ENCODE measurements at places on chromosomes 1 and 21.
A peak's percentile ranks its signal among the peaks of the same experiment; 100 is the strongest.

DNA sequence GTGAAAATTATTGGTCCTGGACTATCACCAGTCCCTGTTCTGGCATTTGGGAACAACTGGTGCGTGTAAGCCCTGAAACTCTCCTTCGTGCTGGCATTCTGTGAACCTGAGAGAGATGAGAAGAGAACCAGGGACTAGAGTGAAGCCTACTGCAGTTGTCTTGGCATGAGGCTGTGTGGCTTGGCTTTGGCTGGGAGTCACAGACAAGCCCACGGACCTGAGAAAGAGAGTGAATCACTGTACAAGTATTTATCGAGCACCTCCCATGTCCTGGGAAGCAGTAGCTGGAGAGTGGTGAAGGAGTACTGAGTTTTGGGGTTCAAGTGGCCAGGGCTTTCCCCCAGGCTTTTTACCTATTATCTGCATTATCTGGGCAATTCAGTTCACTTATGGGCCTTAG, 63.3 kb downstream of the FGGY start:
- no peak for DNase-seq

DNA sequence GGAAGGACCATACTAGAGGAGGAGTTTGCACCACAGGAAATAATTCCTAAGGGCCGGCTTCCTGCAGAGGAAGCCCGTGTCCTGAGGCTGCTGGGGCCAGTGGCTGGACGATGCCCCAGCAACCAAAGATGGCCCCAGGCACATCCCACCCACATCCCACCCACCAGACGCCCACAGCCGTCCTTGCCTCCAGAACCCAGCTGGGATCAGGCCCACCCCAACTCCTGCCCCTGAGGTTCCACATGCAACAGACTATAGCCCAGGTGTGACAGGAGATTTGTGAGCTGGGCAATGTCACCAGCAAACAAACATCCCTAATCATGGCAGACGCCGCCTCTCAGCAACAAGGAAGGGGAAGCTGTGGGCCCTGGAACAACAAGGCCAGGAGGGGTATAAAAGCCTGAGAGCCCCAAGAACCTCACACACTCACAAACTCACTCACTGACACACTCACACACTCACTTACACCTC, at the start of gene KRTAP10-9:
KRTAP10-9 (plus strand) TSS at position 421 of the 471 bp plus-strand sequence. CDS start 79 bp downstream, outside the sequence.
- no peak for DNase-seq

GRCh38 chr1:160093624-160094290, 4.7 kb downstream of the IGSF8 start:
- DNase-seq: no peak

- DNase-seq: no peak
Measured at GRCh38 chr1:56472860-56473259, 106.5 kb downstream of the PLPP3 start.

DNA sequence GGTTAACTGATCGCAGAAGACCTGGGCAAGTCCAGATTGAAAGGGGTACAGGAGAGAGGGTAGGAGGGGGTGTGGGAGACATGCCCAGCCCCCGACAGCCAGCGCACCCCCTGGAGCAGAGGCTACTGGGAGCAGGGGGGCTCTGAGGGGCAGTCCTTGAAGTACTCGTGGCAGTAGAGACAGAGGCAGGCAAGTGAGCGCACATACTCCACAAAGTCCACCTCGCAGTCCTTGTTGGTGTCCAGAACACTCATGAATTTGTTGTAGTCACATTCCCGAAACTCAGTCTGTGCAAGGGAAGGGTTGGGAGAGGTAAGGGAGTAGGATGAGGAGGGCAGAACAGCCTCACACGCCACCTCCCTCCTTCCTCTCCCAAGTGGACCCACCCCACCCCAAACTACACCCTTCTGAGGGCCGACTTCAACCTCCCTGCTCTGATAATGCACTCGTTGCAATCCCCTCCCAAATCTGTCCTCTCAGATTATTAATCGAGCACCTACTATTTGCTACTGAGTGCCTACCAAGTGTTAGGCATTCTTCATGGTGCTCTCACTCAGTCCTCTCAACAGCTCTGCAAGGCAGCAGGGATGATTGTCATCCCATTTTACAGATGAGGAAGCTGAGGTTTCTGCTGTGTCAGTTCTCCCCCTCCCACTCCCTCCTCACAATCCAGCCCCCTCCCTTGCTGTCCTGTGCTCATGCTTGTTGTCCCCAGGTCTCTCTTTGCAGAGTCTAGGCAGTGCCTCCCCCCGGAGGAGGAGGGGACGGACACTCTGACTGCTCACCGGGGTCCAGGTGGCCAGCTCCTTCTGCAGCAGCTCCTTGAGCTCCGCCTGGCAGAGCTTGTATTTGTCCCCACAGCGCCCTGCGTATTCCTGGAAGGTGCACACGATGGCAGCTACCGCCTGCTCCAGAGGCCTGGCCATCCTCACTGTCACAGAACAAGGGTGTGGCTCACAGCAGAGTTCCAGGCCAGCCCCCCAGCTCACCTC, 1.2 kb downstream of the S100A3 start:
- no peak for DNase-seq

DNA sequence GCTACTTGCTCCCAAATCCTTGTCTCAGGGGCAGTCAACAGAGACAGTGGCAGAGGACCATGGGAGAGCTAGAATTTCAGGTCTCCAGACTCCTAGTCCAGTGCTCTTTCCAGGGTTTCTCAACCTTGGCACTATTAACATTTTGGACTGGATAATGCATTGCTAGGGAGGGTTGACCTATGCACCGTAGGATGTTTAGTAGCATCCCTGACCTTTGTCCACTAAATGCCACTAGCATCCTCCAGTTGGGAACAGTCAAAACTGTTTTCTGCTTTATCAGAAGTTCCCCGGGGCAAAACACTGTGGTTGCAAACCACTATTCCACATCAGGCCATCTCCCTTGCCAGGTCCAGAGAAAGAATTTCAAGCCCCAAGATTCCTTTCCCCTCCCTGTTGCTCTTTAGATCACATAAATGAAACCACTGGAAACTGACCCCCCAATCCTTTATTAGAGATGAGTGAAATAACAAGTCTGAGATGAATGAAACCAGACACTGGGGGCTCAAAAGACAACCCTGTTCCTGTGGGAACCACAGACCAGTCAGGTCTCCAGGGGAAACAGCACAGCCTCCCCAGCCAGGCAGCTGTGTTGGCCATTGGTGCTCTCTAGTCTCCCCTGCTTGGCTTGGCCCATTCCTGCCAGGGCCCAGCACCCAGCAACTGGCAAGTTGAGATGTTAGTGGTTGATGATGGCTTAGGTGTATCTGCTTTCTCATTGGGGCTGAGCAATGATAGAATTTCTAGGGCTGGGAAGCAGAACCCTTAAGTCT, 3.8 kb upstream of the TCEA3 start:
- DNase-seq: no peak

GRCh38 chr1:234970731-234971476, 157.7 kb downstream of the TOMM20 start:
- peak; percentile 26 for DNase-seq

DNA sequence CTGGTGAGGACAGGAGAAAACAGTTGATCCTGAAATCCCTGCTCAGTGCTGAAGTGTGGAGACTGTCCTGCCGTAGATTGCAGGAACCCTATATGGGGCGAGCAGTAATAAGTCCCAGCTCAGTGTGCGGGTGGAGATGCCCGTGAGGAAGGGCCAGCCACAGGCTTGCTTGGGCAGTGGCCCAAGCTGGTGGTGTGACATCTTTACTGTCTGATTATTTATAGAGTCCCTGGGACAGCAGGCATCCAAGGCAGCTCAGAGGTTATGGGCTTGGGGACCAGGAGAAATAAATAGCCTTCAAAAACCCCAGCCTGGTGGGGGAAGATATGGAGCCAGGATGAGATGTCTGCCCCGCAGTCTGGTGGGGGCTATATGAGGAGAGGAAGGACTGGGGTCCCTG, 170.7 kb upstream of the POU3F1 start:
- no peak for DNase-seq

DNA sequence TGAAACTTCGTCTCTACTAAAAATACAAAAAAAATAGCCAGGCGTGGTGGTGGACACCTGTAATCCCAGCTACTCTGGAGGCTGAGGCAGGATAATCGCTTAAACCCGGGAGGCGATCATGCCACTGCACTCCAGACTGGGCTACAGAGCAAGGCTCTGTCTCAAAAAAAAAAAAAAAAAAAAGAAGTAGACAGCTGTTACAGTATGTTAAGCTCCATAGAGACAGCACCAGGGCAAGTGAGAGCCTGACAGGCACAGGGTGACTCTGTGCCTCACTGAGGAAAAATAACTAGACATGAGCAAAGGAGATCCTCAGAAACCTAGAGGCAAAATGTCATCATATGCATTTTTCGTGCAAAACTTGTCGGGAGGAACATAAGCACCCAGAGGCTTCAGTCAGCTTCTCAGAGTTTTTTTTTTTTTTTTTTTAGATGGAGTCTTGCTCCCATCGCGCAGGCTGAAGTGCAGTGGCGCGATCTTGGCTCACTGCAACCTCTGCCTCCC, 9.0 kb upstream of the PRDX1 start:
- no peak for DNase-seq

DNA sequence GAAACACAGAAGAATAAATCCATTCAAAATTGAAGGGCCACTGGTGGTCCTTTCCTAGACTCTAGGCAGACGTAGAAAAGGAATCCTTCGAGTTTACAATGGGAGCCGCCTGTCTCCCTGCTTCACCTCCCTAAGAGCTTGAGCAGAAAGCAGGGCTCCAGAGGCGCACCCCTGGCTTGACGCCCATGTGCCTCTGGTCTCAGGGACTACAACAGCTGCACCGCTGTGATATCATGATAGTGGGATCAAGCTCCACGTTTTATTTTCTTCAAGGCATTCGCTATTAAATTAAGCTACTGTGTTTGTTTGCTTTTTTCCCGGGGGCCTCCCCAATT, 403 bp upstream of the C1orf122 start:
- DNase-seq: no peak

- peak; percentile 1 for DNase-seq
Measured at GRCh38 chr1:41955461-41956159, 36.9 kb upstream of the HIVEP3 start.

DNA sequence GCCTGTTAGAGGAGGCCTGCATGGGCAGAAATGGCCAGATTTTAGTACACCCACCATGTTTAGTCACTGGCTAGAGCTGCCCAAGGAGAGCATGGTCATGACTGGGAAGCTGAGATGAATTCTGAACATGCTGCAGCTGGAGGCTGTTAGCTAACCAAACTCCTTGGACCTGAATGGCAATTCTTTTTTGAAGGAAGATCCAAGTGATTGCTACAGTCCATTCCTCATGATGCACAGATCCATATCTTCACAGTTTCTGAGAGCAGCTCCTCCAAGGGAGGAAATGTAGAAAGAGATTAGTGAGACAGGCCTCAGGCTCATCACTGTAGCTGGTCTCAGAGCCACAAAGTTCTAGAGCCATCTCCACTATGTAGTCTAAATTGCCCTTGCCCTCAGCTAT, 11.1 kb downstream of the ZFYVE9 start:
- DNase-seq: no peak

DNA sequence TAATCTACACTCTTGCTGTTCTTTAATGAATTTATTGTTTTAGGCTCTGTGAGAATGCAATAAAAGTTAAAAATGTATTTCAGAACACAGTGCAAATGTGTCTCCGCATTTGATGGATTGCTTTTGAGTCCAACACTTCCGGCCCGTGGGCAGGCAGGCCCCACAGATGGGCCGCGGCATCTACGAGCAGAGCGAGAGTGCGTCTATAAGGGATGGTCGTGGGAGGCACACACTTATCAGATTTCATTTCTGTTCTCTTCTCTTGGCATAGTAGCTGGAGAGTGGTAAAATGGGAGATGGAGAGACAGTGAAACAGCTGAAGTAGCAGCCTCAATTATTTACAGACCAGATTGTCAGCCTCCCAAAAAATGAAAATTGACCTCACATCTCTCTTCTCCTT, 134.2 kb downstream of the NAV1 start:
- no peak for DNase-seq

GRCh38 chr1:93021539-93022134, 57.4 kb upstream of the MTF2 start:
- DNase-seq: peak; percentile 69

GRCh38 chr1:196501760-196502428, 106.3 kb downstream of the KCNT2 start:
- DNase-seq: no peak

- DNase-seq: no peak
Measured at GRCh38 chr1:219081943-219082925, 91.4 kb upstream of the LYPLAL1 start.

GRCh38 chr1:235919833-235920441, 53.2 kb upstream of the LYST start:
- DNase-seq: no peak

DNA sequence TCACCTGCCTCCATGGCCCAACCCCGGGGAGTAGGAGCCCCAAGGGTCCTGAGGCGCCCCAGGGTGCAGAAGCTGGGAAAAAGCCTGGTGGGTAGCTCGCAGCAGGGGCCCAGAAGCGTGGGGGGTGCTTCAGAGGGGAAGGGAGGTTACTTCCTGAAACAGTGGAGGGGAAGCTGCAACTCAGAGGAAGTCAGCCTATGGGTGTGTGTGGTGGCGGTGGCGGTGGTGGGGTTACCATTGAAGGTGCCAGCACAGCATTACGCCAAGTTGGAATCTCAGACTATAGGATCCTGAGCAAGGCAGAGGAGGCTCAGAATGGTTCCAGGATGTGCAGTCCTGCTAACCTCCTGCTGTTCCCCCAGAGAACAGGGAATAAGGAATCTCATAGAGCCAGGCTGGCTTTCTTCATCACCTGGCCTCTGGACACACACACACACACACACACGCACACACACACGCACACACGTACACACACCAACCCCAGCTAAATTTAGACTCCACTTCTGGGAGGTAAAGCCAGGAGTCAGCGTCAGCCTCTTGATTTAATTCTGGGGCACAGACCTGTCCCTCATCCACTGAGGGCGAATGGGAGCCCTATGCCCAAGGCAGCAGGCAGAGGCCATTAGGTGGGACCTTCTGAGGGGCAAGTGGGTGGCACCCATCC, 1.3 kb downstream of the DENND4B start:
- peak; percentile 88 for DNase-seq

DNA sequence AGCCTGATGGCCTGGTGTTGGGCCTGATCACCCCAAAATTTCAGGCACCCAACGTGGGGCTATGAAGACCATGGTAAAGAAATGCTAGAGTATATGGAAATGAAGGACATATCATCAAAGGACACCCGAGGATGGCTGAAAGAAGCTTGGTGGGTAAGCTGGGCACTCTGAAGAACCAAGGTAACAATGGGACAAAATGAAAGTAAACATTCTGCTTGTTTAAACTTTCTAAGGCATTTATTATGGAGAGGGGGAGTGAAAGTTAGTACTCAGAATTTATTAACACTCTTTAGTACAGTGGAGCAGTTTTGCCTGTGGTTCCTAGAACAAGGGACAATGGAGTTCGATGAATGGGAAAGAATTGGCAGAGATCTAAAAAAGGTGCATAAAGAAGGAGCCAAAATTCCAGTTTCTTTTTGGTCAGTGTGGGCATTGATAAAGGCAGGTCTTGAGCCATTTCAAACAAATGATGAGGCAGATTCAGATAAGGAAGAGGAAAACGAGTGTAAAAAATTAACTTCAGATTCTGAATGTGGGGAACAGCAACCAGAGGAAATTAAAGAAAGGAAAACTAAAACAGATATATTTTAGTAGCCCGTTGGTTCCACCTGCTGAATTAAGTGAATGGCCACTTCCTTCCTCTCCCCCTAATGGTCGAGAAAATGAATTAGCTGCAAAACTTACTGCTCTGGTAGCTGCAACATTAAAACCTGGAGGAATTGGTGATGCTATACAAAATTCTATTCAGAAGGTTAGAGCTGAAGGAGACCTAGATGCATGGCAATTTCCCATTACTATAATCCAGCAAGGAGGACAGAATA, 8.4 kb upstream of the PM20D1 start:
- DNase-seq: no peak
